Left lung (tissue), 14 donors: ENCODE measurements at places on chromosomes 5 and 9. TPM values are rescaled to one million over a fixed set of nuclear protein-coding genes. Genes with fewer than 3 reads are reported as not detected.

- peak; percentile 72 for DNase-seq
These were observed 155.9 kb upstream of the PHYKPL start for GRCh38 chr5:178388386-178389025.

GRCh38 chr5:163623986-163624385, 118.6 kb downstream of the MAT2B start:
- DNase-seq: no peak

GRCh38 chr5:2727550-2727949, 23.9 kb downstream of the IRX2 start:
- no peak for DNase-seq

SOHLH1 gene
- polyA plus RNA-seq: not detected

DNA sequence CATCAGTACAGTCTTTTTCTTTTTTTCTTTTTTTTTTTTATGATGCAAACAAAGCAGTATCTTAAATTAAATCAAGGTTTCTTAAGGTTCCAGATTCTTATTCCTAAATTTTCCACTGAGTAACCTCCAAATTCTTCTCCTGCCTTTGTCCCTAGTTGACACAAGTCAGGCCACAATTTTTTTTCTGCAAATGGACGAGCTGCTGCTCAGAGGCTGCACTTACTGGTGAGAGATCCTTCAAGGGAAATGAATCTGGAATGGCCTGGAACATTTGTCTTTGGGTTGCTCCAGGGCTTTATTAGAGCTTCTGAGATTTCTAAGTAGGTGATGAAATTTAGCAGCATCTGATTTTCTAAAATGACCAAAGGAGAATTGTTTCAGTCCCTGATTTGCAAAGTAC, 39.3 kb downstream of the PIK3R1 start:
- DNase-seq: no peak

DNA sequence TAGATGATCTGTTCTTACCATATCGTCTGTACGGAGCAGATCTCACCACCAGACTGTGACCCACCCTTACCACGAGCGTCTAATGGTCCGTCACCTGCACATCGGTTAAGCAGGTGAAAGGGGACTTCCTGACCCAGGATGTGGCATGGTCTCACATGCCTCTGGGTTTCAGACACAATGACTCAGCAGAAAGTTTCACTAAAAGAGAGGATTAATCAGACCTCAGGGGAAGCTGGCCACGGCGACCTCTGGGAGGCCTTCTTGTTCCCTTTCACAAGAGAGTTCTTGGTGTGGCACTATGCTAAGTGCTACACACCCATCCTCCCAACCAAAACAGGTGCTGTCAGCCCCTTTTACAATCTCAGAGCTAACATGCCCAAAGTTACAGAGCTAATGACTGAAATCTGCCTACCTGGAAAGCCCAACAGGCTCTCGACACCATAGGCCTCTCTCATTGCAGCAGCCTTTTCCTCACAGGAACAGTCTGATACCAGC, 41.6 kb downstream of the ADAMTS12 start:
- no peak for DNase-seq

DNA sequence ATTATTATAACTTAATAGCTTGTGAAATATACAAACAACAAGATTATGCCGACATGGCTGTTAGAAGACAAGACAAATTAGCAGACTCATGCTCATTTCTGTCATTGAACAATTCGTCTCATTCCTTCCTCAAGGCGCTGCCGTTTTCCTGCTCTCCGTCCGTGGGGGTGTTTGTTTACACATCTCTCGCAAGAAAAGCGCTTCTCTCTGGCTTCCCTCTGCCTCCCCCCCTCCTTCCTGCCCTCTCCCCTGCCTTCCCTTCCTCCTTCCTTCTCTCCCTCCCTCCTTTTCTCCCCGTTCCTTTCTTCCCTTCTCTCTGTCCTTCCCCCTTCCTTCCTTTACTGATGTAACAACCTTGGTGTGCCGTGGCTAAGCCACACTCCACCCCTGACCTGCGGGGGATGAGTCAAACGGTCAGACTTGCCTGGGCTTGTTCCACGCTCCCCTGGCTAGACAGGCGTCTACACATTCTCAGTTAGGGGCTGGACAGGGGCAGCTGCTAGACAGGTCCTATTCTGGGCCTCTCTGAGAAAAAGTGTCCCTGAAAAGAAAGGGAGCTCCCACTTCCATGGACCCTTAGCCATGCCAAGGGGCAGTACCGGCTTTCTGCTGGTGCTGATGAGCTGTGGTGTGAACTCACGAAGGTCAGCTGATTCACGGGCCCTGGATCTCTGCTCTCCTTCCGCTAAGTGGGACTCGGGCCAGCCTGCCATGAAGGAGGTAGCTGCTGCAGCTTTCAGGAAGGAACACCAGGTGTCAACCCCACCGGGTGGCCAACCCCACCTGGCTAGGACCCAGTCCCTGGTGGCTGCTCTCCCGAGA, 32.0 kb upstream of the SPTLC1 start:
- DNase-seq: peak; percentile 22

IFNE gene
- 0.22 TPM for polyA plus RNA-seq

RORB gene
- polyA plus RNA-seq: 0.14 TPM

- peak; percentile 44 for DNase-seq
These were observed 1.1 kb upstream of the SSBP2 start for GRCh38 chr5:81751836-81752643.

LCN1 gene
- not detected for polyA plus RNA-seq

DNA sequence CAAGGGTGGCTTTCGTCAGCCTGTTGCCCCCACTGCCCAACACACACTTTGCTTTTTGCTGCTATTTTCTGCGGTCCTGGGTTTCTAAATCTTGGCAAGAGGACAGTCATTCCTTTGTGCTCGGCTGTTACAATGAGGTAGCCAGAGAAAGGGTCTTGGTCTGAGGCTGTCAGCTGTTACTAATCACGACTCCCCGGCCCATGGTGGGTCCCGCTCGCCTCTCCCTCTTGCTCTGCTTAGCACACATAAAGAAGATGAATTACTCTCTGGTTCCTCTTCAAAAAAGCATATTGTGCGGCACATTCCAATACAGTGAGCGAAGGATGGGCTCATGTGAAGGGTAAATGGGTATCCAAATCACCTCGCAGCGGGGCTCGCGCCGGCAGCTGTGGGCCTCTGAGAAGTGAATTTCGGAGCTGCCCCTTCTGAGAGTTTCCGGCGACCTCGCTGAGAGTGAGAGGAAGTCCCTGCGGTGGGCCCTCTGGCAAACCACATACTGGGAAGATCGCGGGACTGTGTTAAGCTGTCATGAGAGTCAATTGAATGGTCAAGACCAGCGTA, 56.0 kb downstream of the SLC1A3 start:
- no peak for DNase-seq

CDKN2B gene
- 0.07 TPM for polyA plus RNA-seq

DNA sequence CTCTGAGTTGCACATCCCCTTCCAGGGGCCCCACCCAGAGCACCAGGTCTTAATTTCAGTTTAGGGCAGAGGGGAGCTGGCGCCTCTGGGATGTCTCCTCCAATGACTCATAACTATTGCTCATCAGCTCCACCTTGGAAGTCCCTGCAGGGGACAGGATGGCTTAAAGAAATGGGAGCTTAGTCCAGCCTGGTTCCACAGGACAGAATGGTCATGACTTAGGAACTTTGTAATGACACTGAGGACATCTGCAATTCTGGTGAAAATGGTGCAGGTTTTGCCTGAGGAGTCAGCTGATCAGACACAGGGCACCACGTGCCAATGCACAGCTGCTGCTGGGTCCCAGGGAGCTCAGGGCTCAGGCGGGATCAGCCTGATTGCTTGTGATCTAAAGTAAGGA, 16.4 kb upstream of the PPP1R26 start:
- no peak for DNase-seq

ADAMTSL1 gene
- 16.5 TPM for polyA plus RNA-seq

DNA sequence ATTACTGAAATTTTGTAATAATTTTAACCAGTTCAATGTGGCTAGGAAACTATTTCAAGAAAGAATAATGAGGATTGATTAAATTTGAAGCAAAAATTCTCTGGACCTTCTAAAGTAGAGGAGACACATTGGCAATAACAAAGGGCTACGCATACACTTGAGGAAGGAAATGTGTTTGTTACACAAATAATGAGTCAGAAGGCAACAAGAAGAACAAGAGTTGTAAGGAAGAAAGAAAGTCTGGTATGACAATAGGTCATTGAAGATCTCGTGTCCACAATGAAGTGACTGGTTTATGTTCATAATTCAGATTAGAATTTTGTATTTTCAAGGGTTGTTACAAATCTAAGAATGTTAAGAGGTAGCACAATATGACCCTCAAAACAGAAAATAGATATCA, 25.8 kb downstream of the ST8SIA4 start:
- DNase-seq: no peak

- no peak for DNase-seq
These were observed 499.0 kb downstream of the ACTL7B start for GRCh38 chr9:108356806-108357205.

GPR21 gene
- polyA plus RNA-seq: 0.63 TPM

- no peak for DNase-seq
These were observed 259.3 kb downstream of the TUSC1 start for GRCh38 chr9:25418974-25419373.

DNA sequence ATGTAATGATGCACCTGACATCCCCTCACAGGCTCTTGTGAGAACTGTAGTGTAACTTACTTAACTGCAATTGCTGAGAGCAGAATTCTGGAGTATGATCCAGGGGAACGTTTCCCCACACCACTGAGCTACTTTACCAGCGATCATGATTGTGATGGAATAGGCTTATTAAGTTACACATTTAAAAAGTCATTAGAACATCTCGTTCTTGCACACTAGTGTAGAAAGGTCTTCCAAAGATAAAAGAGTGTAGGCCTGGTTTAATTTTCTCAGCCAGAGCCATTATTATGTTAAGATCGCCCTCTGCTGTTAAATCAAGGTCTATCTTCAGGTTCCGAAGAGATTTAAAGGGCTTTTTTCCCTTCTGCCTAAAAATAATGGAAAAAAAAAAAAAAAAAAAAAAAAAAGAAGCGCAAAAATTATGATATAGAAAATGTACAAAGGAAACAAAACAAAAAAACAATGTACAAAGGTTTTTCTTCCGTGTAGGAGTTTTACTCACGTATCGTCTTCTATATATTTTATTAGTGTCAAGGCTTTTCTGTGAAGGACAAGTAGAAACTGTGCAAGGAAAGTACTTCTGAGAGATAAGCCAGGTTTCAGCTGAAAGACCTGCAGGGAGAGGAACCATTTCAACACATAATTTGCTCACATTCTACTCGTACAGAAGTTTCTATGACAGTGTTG, 18.6 kb upstream of the MOB3B start:
- peak; percentile 58 for DNase-seq
